ENCODE measurements at places on chromosomes 3 and 15.

GRCh38 chr3:137264843-137265330, 307.1 kb downstream of the IL20RB start:
- no peak for DNase-seq

DNA sequence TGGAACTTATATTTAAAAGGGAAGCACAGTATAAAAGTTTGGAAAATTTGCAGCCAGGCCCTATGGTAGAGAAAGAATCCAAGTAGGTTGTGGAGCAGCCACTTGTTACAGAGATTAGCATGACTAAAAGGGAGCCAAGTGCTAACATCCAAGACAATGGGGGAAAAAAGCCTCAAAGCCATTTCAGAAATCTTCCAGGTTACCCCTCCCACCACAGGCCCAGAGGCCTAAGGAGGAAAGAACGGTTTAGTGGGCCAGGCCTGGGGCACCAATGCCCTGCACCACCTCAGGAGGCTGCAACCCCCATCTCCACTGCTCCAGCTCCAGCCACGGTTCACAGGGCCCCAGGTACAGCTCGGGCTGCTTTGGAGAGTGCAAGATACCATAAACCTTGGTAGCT, 69.9 kb downstream of the IGF2BP2 start:
- no peak for DNase-seq

- DNase-seq, result no peak
Measured at GRCh38 chr15:90981681-90982080, 12.7 kb downstream of the PRC1 start.

DNA sequence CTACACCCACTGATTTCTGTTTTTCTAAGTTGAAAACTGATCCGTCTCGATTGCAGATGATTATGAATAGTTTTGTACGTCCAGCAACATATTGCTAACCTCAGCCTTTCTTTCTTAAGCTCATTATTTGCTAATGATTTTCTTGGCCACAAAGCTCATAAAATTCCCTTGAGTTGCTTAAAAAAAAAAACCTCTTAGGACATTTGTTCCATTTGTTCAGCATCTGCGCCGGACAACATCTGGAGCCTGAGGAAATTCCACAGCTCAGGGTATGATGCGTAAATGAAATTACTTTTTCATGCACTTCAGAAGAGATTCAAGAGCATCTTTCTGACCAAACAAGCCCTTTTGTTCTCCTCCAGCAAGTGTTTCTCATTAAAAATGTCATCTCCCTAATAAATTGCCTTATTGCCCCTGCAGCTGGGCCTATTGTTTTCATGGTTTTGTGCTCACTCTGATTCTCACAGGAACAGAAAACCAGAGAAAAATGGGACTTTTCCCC, 249.1 kb upstream of the MCTP2 start:
- no peak for DNase-seq

GRCh38 chr3:105555206-105555605, 188.5 kb downstream of the ALCAM start:
- DNase-seq, result no peak

GRCh38 chr15:43515741-43516140, 1.7 kb upstream of the MAP1A start:
- no peak for DNase-seq

- DNase-seq, result no peak
Measured at GRCh38 chr3:60017631-60018030, 967.8 kb upstream of the CFAP20DC start.

DNA sequence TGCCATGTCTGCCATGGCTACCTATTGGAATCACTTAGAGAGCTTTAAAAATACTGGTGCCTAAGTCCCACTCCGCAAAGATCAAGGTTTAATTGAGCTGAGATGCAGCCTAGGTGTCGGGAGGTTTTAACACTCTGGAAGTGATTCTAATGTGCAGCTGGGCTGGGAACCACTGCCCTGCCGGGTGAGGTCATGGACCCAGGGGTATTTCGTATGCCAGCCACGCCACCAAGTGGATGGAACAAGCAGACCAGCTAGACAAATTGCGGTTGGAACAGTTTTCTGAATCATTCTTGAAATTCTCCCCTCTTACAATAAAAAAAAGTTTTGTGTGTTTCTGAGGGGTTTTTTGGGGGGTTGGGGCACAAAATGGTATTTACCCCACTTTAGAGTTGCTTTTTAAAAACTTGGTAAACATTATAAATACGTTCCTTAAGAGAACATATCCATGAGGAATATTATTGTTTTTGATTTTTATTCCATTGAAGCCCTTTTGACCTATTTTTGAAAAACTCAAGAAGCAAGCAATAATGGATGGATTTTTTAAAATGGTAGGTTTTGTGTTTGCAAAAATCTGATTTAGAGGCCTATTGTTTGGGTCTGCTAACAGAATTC, 66.2 kb upstream of the CSTA start:
- DNase-seq, result peak; percentile 56

GRCh38 chr3:136960838-136961836, 3.4 kb downstream of the IL20RB start:
- DNase-seq, result peak; percentile 45

DNA sequence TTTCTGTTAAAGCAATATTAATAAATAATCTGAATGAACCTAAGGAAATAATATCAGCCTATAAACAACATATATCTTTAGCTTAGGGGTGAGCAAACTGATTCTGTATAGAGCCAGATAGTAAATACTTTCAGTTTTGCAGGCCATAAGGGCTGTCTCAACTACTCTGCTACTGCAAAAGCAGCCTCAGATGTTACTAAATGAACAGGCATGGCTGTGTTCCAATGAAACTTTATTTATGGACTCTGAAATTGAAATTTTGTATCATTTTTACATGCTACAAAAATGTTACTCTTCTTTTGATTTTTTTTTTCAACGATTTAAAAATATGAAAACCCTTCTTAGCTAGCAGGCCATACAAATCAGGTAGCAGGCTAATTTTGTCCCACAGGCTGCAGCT, 212.8 kb upstream of the PRICKLE2 start:
- no peak for DNase-seq

DNA sequence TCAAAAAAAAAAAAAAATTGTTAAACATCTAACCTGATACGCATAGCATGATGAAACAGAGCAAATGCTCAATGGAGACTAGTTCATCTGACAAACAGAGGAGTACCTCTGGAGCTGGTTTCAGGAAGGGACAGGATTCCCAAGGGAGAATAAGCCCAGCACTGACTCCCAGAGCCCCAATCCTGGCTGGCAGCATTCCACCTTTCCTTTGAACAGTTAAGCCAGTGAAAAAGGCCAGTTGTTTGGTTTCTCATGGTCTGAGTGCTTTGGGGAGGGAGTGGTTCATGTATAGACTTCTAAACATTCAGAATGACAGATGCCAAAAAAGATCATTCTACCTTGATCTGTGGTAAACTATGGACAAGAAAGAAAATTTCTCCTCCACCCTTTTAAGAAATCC, 277.9 kb upstream of the RARB start:
- no peak for DNase-seq

DNA sequence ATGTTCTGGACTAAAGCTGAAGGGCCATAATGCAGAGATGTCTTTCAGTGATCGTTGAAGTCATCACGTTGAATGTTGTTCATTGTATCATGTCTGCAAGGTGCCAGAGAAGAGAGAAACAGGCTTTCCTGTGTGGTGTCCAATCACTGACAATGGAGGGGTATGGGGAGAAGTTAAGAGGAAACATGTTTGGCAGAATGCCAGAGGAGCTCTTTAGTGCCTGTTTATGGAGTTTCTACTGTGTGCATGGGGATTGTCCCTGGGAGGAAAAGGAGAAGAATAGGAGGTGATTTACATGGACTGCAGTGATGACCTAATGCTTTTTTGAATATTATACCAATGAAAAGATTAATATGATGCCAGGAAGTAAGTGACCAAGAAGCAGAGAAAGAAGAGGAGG, 11.7 kb downstream of the SCAANT1 start:
- DNase-seq, result no peak

DNA sequence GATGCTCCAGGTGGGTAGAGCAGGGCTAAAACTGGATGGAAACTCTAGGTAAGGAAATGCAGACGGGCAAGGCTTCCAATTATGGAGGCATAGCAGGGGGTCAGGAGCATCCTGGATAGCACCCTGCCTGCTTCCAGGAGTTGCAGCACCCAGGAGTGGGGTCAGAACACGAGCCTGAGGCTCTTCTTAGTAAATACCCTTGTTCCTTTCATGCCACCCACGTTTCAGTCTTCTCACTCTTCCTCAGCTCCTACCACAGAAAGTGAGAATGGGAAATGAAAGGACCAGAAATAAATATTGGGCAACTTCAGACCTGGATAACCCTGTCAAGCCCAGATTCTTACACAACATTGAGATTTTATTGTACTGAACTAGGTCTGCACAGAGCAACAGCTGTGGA, 16.4 kb downstream of the CCR1 start:
- DNase-seq, result no peak

- no peak for DNase-seq
Measured at GRCh38 chr15:78625606-78626280, 4.9 kb upstream of the CHRNA3 start.

GRCh38 chr3:99842826-99843589, 25.3 kb downstream of the CMSS1 start:
- DNase-seq, result peak; percentile 71

GRCh38 chr15:92751528-92751927, 96.0 kb upstream of the FAM174B start:
- DNase-seq, result no peak

- DNase-seq, result no peak
Measured at GRCh38 chr3:188111002-188111584, 42.9 kb upstream of the LPP start.

DNA sequence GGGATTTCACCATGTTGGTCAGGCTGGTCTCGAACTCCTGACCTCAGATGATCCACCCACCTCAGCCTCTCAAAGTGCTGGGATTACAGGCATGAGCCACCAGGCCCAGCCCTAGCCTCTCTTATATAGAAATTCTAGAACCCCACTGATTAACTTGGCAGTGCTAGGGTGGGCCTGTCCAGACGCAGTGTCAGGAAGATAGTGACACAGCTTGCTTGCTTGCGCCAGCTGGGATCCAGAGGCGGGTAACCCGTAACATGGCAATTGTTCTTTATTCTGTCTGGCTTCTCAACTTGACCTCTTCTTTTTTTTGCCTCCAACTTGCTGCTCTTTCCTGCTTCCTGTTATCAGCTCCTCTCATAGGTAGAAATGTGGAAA, 16.2 kb downstream of the CEP19 start:
- no peak for DNase-seq

GRCh38 chr15:85318732-85319076, 61.7 kb upstream of the AKAP13 start:
- no peak for DNase-seq

DNA sequence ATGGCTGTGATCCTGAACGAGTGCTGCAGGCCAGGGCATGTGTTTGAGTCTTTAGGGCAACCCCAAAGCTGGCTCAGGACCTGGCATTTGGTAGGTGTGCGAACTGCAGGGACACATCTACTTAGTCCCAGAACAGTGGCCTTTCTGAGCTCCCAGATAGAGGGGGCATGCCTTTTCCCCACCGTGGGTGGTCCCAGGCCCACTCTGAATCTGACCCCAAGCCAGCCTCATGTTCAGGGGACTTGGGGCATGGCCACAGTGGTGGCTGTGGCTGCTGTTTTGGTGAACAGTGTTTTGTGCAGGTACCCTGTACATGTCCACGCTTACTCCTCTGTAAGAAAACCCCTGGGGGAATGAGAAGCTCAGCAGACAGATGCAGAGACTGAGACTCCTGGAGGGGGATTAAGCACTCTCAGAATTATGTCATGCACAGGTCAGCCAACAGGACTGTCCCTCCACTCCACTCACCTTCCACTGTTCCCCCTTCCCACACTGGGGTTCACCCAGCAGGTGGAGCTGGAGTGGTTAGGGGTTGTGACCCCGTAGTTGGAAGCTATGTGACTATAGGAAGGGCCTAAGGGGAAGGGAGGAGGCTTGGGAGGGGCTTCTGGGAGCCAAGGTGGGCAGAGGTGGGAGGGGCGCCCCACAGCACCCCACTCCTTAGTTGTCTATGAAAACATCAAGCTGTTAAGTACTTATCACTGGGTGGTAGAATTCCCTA, 16.4 kb downstream of the ESYT3 start:
- no peak for DNase-seq

DNA sequence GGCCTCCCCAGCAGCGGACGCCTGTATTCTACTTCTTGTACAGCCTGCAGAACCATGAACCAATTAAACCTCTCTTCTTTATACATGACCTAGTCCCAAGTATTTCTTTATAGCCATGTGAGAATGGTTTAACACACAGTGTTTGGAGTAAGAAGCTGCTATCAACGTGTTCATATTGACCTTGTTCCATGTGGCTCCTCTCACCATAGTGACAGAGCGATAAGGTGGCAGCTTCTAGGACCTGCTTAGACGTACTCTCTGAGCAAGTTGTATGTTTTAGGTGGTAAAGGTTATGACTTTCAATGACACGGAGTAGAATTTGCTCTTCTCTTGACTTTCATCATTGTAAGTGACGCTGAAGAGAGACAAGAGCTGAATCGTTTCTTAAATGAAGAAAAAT, 157.7 kb upstream of the SLCO3A1 start:
- DNase-seq, result no peak

DNA sequence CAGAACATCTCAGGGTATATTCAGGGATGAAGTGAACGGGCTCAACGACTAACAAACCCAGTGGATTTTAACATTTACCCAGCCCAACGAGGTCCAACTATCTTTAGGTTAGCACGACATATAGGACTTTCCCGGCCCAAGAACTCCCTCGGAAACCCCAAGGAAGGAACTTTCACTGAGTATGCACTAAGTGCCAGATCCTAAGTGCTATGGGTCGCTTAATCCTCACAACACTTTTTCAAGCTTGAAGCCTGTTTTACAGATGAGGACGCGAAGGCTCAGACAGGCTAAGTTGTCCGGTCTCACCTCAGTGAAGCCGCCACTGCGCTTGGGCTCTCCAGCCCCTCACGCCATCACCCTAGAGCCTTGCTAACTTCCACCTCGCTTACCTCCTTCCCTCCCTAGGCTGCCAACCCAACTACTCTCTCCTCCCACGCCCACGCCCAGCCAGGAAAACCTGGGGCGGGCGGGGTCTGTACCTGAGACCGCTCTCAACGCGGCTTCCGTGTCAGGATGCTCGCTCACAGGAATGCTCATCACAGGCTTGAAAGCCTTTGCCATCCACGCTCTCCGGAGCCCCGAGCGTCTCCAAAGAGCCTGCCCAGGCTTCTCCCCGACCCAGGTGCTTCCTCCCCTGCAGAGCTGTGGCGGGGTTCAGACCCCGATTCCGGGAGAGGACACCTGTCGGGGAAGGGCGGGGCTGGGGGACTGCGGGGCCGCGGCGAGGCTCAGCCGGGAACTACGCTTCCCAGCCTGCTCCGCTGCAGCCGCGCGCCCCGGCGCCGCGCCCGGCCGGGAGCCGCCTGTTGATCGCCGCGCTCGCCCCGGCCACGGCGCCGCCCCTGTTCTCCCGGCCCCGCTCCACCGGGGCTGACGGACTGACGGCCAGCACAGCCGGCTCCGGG, at the start of gene TMOD2:
TSS of gene TMOD2 (plus strand) at position 806 of the 905 bp plus-strand sequence. CDS start 14,845 bp downstream, outside the sequence.
- DNase-seq, result peak; percentile 37
